ENCODE measurements at places on chromosomes 1 and 21. TPM values are rescaled to one million over a fixed set of nuclear protein-coding genes. Genes with fewer than 3 reads are reported as not detected.

MTR gene
- total RNA-seq = 29.9 TPM

KRTAP19-3 gene
- not detected for total RNA-seq

DHX9 gene
- 173 TPM for total RNA-seq

ATP6V1G3 gene
- not detected for total RNA-seq
